ENCODE measurements at places on chromosomes 2 and 18.

- DNase-seq, result peak; percentile 68
Observed at GRCh38 chr2:157304811-157305722, 20.6 kb downstream of the ERMN start.

DNA sequence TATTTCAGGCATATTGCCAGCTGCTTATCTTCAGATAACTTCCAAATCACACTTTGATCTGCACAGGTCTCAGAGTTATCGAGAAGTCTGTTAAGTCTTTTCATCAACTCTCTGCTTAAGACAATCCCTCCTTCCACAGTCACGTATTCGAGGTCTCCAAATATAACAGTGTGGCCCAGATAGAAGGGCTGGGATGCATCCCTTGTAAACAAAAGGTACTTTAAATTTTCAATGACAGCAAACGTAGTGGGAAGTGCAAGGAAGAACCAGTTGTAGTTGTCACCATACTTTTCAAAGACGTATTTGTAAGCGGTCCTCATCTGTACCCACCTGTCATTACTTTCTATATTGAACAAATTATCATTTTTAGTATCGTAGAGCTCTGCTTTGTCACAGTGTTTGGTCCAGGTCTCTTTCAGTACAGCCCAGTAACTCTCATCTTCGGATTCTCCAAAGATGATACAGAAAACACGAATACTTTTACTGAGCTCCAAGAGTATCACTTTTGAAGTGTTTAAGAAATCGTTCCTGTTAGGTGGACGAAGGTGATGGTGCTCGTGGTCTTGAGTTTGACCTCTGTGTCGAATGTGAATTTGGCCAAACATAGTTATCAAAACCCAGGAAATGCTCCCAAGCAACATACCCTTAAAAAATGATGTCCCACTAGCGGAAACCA lies 445 bp downstream of the C1GALT1C1L start:
- no peak for DNase-seq

DNA sequence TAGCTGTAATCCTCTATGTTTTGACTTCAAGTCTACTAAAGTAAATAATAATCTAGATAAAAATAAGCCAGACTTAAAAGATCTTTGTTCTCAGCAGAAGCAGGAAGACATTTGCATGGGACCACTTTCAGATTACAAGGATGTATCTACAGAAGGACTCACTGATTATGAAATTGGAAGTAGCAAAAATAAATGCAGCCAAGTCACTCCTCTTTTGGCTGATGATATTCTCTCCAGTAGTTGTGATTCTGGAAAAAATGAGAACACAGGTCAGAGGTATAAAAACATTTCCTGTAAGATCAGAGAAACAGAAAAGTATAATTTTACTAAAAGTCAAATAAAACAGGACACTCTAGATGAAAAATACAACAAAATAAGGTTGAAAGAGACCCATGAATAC lies 338.4 kb downstream of the ZNF804A start:
- DNase-seq, result no peak

GRCh38 chr2:88693911-88694414 lies 2.5 kb downstream of the RPIA start:
- no peak for DNase-seq

DNA sequence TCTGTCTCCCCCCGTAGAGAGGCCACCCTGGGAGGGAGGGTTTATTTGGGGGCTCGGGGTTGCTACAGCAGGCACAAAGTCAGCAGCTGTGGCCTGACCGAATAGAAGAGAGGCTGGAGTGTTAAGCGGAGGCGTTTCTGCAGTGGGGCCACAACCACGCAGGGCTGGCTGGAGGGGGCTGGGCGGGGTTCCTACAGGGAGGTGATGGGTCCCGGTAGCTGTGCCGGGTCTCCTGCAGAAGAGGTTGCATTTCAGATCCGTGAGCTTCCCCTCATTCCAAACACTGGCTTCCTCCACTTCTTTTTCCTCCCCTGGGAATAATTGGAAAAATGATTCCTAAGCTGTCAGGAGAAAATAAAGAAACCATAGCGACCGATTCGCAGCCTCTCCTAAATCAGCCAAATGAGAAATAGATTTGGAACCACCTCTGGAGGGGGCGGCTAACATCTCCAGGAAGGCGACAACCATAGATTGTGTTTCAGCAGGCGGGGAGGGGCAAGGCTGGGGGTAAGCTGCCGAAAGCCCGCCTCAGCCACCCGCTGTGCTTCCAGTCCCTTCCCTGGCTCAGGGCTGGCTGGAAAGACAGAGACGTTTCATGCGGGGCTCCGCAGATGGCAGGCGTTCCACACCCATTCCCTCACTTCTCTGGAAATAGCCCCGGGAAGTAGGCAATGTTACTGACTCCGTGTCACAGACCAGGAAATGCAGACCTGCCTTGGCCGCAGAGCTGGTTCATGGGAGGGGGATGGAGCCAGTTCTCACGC lies 85.6 kb upstream of the TAF1B start:
- no peak for DNase-seq

Data from pons (tissue), 1 donor.